ENCODE measurements at places on chromosomes 13 and 19. TPM values are rescaled to one million over a fixed set of nuclear protein-coding genes. Genes with fewer than 3 reads are reported as not detected.

Gene SELENOW
- 176 TPM for total RNA-seq

Gene PALM
- total RNA-seq = 15.8 TPM

Gene FAM216B
- not detected for total RNA-seq

Gene ZNF98
- not detected for total RNA-seq

Gene ANKRD24
- 0.18 TPM for total RNA-seq

Gene NCAN
- 0.01 TPM for total RNA-seq

Gene TMED1
- 30.9 TPM for total RNA-seq

Gene BCL2L12
- 68.1 TPM for total RNA-seq

Gene KLK14
- total RNA-seq = 0.26 TPM

Gene ATP4B
- not detected for total RNA-seq

Gene UHRF1
- 43.0 TPM for total RNA-seq

Gene ZNF540
- not detected for total RNA-seq

Gene FBXW9
- total RNA-seq = 8.9 TPM

Gene ZNF154
- not detected for total RNA-seq

Gene CLIP3
- 0.74 TPM for total RNA-seq

Gene OR4F17
- total RNA-seq = not detected

Gene PRR12
- 35.7 TPM for total RNA-seq
